Psoas muscle (tissue), 8 donors: ENCODE measurements at places on chromosomes 16 and 17. TPM values are rescaled to one million over a fixed set of nuclear protein-coding genes. Genes with fewer than 3 reads are reported as not detected.

DNA sequence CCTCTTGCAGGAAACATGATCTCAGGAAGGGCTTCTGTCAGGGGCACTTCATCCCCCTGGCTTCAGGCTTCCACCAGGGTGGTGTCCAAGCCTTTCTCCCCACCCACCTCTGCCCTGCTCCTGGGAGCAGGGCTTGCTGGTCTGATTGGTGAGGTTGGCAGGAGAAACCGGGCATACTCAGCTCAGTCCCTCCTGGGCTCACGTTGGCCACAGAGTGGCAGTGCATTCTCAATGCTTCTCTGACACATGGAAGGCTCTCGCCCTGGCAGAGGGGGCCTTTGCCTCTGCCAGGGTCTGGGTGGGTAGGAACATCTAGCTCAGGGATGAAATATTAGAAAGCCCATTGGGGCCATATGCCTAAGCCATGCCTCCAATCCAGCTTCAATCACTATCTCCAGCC, 142.8 kb downstream of the AXIN2 start:
- no peak for DNase-seq

GRCh38 chr17:77470330-77470786, 329.6 kb downstream of the SEC14L1 start:
- DNase-seq, result no peak

GRCh38 chr17:63395075-63395805, 50.9 kb downstream of the CYB561 start:
- no peak for DNase-seq

- DNase-seq, result peak; percentile 46
These were observed 22.5 kb upstream of the ENPP7 start for GRCh38 chr17:79707931-79708891.

GRCh38 chr16:72932050-72932449, 115.9 kb downstream of the ZFHX3 start:
- no peak for DNase-seq

DNA sequence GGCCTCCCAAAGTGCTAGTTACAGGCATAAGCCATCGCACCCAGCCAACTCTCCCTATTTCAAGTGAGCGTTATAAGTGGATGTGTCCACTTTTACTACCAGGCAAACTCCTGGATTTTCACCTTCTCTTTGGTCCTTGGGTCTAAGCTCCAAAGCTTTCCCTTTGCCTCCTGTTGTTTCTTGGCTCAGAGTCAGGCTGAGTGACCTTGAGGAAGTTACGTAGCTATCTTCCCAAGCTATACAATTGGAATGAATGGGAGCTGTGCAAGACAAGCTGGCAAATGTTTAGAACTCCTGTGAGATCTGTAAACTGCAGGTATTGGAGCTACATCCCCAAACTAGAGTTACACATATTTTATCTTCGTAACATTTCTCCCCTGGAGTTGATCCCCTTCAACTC, 20.3 kb downstream of the NXPH3 start:
- DNase-seq, result no peak

DNA sequence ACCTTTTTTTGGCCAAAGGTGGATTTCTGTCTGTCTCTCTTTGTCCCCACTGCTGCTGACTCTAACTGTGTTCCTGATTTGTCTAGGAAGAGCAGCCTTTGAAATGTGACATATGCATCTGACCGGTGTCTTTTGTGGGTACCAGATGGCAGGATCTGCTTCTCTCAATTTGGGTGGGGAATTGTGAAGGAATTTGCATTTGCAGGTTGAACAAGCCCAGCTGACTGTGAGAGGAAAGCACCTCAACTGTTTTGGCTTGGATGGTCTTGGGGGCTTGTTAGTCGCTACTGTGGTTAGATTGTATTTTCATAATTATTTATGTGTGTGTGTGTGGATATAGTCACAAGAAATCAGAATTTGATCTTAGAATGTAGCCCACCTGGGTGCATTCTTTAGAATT, 37.7 kb upstream of the LCMT1 start:
- no peak for DNase-seq

DNA sequence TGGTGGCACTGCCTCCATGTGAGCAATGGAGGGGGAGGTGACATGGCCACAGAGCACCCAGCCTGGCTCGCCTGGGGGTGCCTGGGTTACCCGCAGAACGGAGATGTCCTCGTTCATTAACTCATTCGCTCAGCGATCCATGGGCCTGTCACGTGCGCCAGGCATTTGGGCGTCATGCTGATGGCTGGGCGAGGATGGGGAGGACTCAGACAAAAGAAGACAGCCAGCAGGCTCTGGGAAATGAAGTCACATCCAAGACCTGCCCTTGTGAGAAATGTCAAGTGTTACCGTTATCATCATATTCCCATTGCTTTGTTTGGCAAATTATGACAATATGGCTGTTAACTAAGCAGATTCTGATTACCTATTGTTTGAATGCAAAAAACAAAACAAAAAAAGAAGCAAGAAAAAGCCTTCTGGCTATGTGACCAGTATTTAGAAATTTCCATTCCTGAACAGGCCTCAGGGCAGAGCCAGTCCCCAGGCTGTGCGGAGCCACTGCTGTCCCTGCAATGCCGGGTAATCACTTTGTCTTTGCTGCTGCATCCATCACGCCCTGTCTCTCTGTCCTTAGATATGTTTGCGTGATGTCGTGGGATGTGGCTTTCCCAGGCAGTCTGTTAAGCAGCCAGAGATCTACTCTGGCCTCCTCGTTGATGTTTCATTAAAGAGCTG, 57.9 kb downstream of the CMIP start:
- no peak for DNase-seq

DNA sequence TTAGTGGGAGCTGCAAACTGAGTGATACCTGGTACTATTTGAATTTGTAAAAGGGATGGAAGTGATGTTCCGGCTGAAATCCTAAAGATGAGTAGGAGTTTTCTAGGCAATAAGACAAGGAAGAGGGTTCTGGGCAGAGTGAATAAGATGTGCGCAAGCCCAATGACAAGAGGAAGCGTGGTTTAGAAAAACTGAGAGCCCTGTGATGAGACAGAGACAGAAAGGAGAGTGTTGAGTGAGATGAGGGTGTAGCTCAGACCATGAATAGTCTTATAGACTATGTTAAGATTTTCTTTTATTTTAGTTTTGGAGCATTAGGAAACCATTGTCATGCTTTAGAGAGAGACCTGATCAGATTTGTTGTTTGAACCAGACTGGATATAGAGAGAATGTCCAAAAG, 50.2 kb downstream of the COX10 start:
- DNase-seq, result no peak

GRCh38 chr16:89026121-89026612, 49.2 kb upstream of the CBFA2T3 start:
- DNase-seq, result no peak

DNA sequence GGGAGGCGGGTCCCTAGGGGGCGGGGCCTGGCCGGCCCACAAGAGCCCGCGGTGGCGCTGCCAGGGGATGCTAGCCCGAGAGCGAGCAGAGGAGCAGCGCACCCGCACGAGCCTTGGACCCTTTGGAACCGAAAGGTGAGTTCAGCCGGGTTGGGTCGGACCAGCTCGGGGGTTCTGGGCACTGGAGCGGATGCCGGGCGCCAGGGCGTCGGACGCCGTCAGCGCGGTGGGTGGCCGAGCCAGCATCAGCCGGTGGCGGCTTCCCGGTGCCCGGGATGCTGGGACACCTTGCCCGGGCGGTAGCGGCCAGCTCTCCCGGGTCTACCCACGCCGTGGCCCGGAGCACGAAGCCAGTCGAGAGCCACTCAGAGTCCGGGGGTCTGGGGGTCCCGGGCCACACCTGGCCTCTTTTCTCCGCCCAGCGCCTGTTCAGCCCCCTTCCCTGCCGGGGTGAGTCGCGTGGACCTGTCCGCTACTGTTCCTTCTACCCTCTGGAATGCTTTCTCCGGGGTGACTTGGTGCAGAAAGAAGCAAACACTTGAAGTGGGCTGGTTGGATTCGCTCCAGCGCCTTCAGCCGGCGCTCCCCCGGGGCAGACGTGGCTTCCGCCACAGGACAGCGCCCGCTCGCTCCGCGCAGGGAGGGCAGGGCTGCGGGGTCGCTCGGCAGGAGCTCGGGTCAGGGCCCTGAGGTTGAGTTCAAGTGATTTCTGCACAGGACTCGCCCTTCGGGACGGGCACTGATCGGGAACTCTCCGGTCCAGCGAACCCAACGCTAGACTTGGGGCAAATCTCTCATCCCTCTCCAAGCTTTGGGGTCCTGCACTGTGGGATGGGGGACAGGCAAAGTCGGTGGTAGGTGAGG, at the start of gene SCNN1G:
TSS of gene SCNN1G (plus strand) at position 67 of the 864 bp plus-strand sequence. CDS start 3,527 bp downstream, outside the sequence.
- DNase-seq, result peak; percentile 11

DNA sequence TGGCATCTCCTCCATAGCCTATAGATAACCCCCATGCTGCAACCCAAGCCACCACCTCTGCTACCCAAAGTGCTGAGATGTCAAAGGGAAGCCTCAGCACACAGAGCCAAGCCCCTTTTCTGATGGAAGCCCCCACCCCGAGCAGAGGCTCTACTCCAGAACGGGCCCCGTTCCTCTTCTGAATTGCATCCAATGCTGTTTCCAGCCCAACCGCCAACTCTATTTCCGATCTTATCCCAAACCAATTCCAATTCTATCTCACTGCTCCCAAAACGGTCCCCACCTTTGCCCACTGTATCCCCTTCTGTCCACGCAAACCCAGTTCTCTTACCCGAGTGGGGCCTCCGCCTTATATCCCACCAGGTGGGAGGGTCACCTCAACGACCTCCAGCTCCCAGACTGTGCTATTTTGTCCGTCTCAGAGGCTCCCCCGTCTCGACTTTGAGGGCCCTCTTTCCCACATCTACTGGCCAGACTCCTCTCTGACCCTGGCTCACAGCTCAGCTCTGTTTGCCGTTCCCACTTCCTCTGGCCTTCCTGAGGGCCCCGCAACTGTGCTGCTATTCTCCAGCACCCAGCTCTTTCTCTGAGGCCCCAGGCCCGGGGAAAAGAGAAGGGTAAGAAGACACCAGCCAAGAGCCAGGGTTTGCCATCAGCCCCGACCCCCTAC, 487 bp downstream of the SRL start:
- no peak for DNase-seq

DNA sequence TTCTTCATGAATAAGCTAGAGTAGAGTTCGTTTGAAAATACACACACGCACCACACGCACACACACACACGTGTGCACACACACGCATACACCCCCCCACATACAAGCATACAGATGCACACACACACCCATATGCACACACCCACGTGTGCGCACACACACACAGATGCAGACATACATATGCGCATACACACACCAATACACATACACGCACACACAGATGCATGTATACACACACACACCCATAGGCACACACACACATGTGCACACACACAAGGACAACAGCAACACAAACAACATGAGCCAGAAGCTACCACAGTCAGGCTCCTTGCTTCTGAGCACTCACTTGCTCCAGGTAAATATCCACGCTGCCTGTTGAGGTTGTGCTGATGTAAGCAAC, 5.1 kb downstream of the IFT140 start:
- no peak for DNase-seq

DNA sequence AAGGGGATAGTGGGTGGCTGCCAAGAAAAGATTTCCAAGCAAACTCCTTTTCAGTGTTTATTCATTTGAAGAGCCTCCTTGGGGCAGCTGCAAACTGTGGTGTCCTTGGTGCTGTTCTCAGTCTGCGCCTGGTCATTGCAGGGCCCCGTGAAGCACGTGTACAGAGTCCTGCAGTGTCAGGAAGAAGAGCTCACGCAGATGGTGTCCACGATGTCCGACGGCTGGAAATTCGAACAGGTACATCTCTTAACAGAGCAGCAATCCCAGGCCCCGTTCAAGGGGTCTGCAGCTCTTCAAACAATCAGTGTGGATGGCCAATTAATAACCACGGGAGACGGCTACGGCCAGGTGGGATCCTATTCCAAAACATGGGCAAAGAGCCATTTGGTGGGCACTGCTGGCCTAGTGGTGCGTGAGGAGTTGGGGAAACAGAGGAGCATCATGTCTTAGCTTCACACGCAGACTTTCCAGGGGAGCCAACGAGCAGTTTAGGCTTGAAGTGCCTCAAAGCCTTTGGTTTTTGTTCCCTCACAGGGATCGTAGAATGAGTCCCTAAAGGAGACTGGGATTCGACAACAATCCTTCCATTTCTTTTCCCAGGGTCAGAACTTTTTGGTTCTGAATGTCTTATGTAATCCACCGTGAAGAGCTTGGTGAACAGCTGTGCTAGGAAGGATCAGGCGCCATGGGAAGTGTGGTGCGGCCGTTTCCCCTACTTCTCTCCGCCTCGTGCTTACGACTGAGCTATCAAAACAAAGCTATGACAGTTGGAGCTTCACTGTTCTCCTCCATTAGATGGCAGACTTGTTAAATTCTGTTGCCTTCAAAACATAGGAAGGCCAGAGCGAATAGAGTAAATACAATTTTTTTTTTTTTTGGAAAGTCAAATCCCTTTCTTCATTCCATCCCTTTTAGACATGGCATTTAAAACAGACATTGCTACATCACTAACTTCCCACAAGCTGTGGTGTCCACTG, 12.6 kb downstream of the KCTD2 start:
- no peak for DNase-seq

- no peak for DNase-seq
These were observed 35.4 kb upstream of the RNF43 start for GRCh38 chr17:58452738-58453137.

- DNase-seq, result no peak
These were observed 33.5 kb upstream of the SREBF1 start for GRCh38 chr17:17870247-17870646.

DNA sequence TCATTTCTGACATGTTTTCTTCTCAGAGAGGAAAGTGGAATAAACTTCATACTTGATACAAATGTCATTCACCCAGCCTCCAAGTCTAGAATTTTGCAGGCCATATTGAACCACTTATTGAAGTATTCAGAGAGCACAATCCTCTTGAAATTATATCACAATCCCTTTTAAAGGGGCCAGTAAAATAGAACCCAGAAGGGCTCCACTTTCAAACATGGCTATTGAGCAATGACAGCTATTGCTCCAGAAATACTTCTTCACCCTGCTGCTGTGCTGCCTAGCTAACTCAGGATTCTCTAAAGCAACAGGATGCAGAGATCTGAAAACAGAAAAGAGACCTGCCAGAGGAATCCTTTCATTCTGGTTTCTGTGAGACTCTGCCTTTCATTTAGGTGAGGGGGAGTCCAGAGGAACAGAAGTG, 275.0 kb upstream of the CDH5 start:
- DNase-seq, result no peak

KRTAP16-1 gene
- polyA plus RNA-seq, result not detected

MBTD1 gene
- 7.2 TPM for polyA plus RNA-seq

ABCC6 gene
- 3.0 TPM for polyA plus RNA-seq

ATP6V0C gene
- 174 TPM for polyA plus RNA-seq

DPEP2 gene
- polyA plus RNA-seq, result 0.27 TPM

CDH1 gene
- 0.06 TPM for polyA plus RNA-seq
